Aorta (tissue), 5 donors: ENCODE measurements at places on chromosomes 3 and 15. TPM values are rescaled to one million over a fixed set of nuclear protein-coding genes. Genes with fewer than 3 reads are reported as not detected.
A peak's percentile ranks its signal among the peaks of the same experiment; 100 is the strongest.

GRCh38 chr3:150930839-150931238, 25.6 kb upstream of the MINDY4B start:
- no peak for DNase-seq

DNA sequence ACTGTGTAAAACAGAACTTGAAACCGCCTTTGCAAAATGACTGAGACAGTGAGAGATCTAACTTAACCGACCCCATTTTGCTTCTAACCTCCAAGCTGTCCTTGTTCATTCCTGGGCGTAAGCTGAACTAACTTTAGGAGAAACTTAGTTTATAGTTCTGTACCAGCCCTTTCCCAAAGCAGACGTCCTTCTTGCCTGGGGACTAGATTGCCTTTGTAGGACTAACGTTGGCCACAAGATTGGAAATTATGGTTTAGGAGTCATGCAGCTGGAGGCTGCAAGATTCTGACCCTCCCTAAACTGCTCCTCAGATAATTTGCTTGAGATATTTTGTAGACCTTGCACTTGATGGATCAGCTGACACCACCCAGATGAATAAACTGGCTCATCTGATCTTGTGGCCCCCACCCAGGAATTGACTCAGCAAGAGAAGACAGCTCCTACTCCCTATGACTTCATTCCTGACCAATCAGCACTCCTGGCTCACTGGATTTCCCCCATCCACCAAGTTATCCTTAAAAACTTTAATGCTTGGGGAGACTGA, 219.9 kb upstream of the PROK2 start:
- no peak for DNase-seq

- no peak for DNase-seq
Observed at GRCh38 chr3:40137591-40138295, 171.8 kb upstream of the EIF1B start.

- DNase-seq = no peak
Observed at GRCh38 chr15:31098491-31098917, 3.0 kb downstream of the TRPM1 start.

- no peak for DNase-seq
Observed at GRCh38 chr3:17217588-17217987, 332.8 kb downstream of the PLCL2 start.

GRCh38 chr15:70252056-70252950, 154.6 kb upstream of the TLE3 start:
- peak; percentile 66 for DNase-seq

- DNase-seq = no peak
Observed at GRCh38 chr15:92462424-92463125, 68.9 kb downstream of the ST8SIA2 start.

DNA sequence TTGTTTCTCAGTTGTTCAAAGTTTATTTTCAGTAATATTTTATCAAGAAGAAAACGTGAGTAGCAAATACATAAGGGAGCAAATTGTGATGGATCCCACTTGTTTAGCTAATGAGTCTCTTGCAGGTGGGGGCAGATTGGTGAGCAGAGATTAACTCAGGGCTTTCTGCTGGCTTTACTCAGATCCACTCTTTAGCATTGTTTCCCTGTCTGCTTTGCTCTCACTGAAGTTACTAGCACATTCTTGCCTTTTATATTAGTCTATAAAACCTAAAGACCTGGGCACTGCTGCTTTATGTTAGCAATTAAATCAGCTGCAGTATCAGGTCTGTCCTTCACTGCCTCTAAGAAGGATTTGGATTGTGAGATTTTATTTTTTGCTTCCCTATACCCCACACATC, 71.5 kb downstream of the STAC start:
- no peak for DNase-seq

GRCh38 chr3:100225193-100225592, 35.6 kb upstream of the TBC1D23 start:
- no peak for DNase-seq

DNA sequence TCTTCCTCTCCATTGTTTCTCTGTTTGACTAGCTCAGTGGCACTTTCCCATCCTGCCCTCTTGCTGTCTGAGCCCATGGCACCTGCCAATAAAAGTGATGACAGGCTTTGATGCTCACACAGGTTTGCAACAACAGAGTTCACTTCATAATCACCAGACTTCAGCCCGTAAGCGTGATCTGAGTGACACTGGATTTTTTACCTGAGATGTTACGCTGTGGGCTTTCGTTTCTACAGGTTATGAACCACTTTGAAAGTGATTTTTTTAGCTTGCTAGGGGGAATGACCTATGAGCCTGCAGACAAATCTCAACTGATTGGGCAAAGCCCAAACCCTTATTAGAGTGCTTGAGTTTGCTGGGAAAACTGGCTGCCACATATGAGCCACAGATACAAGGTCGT, 173.9 kb upstream of the ICE2 start:
- DNase-seq = no peak

DNA sequence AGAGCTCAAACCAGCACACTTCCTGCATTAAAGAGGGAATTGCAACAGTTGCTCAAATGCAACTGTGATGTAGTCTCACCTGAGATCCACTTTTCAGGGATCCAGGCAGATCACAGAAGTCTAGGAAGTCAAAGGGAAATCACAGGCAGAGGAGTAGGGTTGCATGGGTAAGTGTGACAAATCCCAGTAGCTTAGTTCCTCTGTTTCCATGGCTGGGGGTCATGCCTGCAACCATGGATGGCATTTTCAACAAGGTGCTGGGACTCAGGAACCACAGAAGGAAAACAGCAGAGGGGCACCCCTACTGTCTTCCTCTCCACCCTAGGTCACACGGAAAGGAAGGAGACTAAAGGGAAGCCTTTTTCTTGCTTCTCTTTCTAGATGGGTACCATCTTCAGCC, 36.5 kb upstream of the ARNT2 start:
- no peak for DNase-seq

DNA sequence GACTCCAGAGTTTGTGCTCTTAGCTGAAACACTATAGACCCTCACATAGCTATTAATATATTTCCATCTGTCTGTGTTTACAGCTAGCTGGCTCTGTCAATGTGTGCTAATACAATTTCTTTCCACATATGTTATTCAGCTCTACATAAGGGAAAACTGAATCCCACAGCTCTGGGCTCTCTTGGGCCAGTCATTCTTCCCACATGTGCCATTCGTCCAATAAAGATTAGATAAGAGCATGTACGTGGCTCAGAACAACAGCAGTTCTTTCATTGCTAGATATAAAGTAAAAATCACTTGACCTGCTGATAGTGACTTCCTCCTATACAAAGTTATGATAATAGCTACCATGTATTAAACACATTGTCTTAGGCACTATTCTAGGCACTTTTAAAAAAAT, 2.8 kb upstream of the ILDR1 start:
- no peak for DNase-seq

GRCh38 chr3:159872374-159873109, 116.1 kb upstream of the IL12A start:
- DNase-seq = no peak

Gene C3orf70
- total RNA-seq = 20.4 TPM

Gene ZMYND10
- 0.68 TPM for total RNA-seq

Gene AHSG
- not detected for total RNA-seq
